ENCODE measurements at places on chromosomes 1 and 21.

- DNase-seq = no peak
Observed at GRCh38 chr1:68197891-68198290, 34.4 kb downstream of the WLS start.

GRCh38 chr1:16418823-16419425, 18.3 kb downstream of the SPATA21 start:
- no peak for DNase-seq

DNA sequence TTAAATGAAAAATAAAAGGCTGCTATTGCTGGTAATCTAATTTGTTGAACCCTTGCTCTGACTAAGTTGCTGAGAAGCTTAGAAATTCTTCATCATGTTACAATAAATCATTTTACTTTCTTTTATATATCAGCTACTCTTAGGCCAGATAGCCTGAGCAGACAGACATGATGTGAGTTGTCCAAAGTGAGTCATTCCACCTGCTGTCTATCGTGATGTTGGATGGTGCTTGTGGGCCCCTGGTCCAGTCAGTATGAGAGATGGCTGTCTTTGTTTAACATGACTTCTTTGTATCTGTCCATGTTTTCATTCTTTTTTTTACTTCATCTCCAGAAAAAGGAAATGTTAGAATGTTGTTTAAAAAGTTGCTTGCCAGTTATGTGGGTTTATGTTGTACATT, 188.8 kb downstream of the ADGRL2 start:
- no peak for DNase-seq

GRCh38 chr21:44019568-44019958, 7.5 kb downstream of the TRAPPC10 start:
- DNase-seq = no peak

DNA sequence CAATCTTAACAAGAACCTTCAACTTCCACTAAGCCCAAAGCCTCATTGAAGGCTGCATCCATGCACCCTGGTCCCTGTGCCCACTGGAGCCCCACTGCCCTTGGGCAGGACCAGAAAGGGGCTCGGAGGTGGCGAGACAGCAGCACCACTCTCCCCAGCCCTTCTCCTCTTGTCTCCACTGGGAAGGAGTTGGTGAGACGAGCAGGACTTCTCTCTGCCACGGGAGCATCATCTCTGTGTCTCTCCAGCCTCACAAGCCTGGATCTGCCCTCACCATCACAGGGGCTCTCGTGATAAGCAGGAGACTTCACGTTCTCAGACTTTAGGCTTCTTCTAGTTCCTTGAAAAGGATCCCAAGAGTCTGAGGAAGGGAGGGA, 7.2 kb upstream of the ETV3L start:
- no peak for DNase-seq

DNA sequence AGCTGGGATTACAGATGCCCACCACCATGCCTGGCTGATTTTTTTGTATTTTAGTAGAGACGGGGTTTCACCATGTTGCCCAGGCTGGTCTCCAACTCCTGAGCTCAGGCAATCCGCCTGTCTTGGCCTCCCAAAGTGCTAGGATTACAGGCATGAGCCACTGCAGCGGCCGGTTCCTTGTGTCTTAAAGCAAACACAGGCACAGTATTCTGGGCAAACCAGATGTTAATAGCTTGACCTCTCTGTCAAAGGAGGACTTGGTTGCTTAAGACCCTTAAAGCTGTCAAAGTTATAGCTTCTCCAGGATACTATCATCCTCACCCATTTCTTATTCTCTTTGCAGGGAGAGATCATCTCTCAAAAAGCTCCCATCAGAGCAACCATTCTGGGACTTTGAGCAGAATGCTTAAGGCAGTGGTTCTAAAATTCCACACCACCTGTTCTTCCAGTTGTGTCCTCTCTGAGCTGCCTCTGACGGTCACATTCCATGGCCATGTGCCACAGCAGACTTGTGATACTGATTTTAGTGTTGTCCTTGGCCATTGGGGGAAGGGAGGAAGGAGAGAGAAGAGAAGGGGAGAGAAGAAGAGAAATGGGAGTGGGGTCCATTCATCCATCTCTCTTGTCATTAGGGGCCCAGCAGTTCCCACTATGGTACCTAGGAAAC, 81.8 kb downstream of the PBX1 start:
- no peak for DNase-seq

DNA sequence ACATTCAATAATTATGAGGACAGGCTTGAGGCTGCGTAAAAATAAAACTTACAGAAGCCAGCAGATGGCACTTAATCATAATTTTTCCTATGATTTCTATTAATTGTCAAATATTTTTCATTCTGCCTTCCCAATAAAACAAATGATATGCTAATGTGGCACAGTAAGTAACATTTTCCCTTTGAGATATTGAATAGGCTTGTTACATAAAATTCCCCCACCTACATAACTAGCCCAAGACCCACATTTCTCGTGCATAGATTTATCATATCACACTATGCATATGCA, 55.4 kb upstream of the PTGFRN start:
- DNase-seq = no peak

- no peak for DNase-seq
Observed at GRCh38 chr1:184035719-184036516, 1.6 kb downstream of the COLGALT2 start.

- no peak for DNase-seq
Observed at GRCh38 chr1:102884238-102884637, 224.1 kb downstream of the COL11A1 start.

- DNase-seq = peak; percentile 29
Observed at GRCh38 chr1:33004613-33005012, 32.1 kb downstream of the AK2 start.

GRCh38 chr1:1347663-1348419, 1.4 kb downstream of the DVL1 start:
- DNase-seq = no peak

GRCh38 chr1:3838788-3839187, 18.2 kb downstream of the CEP104 start:
- DNase-seq = no peak

DNA sequence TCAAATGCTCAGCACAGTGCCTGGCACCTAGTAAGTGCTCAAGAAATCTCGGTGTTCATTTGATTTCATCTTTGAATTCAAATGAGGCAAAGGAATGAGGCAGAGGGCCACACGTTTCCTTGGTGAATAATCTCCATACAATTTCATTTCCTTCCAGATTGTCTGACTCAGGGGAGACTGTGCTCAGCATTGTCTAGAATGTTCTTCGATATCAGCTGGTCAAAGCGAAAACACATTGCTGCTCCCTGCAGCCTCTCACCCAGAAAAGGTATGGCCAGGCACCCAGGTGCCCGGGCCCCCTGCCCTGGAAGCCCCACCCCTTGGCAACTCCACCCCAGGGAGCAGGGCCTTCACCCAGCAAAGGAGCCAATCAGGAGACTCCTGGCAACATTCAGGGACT, 55.8 kb downstream of the FBXO2 start:
- DNase-seq = no peak

GRCh38 chr1:16905868-16906702, 10.3 kb downstream of the RNU1-2 start:
- DNase-seq = peak; percentile 59

DNA sequence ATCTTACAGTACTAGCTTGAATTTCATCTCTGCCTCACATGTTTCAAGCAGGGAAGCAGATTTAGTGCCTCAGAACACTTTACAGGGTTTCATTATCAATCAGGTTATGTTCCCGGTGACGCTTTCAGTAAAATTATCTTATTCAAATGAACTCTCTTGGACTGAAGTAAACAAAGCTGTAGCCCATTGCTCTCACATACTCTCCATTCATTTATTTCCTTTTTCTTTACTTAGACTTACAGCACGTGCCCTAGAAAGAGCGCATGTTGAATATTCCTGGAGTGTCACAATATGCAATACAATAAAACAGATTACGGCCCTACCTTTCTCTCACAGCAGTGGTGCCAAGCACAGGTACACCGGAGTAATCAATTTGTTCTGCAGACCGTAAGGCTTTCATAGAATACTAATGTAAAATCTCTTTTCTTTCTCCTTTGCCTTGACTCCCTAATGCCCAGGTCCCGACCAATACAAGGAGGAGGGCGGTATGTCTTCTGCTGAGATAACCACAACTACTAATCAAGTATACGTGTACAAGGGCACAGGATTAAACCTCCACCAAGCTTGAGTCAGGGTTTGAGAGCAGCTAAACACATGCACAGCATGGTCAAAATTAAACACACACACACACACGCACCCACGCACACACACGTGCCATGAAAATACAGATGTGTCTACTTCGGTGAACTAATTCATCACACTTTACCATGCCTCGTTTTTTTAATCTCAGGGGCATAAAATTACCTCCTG, 62.8 kb downstream of the NRIP1 start:
- peak; percentile 33 for DNase-seq

DNA sequence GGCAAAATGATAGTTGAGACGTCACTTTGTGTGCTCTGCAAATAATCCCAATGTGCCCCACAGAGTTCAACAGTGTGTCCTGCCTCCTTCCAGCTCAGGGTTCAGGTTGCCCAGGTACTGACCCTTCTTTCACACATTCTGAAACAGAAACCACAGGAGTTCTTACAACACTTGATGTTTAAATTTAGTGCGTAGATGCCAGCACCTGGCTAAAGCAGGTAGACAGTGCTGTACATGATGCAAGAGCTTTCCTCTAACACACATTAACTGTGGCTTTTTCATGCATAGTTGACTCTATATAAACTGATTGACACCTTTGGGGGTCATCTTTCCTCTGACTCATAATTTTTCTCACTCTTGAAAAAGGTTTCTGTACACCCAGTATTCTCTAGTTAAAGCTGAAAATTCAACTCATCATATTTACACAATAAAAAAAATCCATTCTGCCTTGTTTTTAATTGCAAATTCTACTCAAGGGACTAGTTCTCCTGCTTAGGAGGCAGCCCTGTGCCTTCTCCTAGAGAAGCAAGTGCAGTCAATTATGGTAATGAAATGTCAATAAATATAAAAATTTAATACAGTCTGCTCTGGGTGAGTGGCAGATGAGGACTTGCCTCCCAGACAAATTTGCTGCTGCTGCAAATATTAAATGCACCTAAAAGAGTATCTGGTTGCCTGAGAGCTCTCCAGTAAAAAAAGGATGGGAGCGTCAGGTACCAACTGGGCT, 91.4 kb downstream of the NR5A2 start:
- no peak for DNase-seq

DNA sequence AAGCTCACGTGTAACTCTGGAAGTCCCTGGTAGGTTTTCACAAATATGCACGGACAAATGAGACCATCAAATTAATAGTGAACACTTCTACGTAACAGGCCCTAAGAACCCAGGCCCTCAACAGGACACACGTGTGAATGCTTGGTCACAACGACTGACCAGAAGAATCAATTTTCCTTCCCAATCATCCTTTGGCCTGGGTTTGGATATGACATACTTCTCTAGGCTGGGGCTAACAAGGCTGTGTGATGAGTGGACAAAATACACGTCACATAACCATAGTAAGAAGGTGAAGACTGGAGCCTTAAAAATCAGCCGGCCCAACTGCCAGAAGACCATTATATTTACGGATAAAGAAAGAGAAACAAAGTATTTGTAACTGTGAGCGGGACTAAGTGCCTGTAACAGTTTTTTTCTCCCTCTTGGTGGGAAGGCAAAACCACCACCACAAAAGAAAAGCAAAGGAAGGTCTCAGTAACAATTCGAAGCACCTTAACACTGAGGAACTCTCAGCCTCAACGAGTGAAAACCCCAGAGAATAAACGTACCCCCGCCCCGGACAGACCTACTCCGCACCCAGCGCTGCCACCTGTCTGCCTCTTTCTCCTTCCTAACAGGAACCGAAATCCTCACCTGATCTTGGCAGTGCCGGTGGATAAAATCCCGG, 450 bp downstream of the SDE2 start:
- DNase-seq = peak; percentile 15

GRCh38 chr1:19477284-19478249, 7.8 kb downstream of the CAPZB start:
- DNase-seq = no peak

DNA sequence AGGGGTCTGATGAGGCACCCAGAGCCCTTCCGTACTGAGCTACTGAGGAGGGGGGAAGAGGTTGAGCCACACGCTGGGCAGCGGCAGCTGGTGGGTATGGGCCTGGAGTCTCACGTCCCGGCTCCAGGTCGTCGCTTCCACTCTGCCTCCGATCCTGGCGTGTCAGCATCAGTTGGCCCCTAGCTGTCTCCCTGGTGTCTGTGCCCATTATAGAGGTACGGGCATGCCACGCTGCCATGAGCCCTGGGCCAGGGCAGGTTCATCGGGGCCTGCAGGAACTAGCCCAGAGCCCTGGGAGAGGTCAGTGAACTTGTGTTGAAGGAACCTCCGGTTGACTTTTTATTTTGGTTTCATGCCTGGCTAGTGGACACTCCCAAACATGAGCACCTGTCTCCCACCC, 18.2 kb downstream of the COQ8A start:
- DNase-seq = no peak

GRCh38 chr1:65230731-65231481, 78.4 kb upstream of the DNAJC6 start:
- no peak for DNase-seq

GRCh38 chr1:64246294-64246917, 43.0 kb downstream of the UBE2U start:
- peak; percentile 47 for DNase-seq

- no peak for DNase-seq
Observed at GRCh38 chr1:78658901-78659300, 9.3 kb downstream of the IFI44 start.

DNA sequence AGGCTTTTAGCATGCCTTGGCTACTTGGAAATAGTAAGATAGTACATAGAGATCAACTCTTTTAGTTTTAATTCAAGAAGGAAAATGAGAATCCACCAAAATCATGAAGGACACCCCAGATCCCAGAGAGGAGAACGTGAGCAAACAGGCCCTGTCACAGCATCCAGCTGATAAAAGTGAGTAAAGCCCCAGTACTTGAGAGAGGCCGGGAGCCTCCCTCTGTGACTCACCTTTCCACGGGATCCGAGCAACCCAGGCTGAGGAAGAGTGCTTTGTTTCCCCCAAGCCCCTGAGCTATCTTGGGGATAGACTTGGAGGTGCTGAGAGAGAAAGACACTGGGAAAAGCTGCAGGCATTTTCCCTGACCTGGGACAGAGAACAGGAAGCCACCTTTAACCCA, 238.6 kb downstream of the DUSP10 start:
- no peak for DNase-seq

- DNase-seq = no peak
Observed at GRCh38 chr1:226107471-226108460, 45.2 kb downstream of the H3-3A start.

GRCh38 chr1:168348146-168348709, 67.6 kb downstream of the TBX19 start:
- DNase-seq = no peak

DNA sequence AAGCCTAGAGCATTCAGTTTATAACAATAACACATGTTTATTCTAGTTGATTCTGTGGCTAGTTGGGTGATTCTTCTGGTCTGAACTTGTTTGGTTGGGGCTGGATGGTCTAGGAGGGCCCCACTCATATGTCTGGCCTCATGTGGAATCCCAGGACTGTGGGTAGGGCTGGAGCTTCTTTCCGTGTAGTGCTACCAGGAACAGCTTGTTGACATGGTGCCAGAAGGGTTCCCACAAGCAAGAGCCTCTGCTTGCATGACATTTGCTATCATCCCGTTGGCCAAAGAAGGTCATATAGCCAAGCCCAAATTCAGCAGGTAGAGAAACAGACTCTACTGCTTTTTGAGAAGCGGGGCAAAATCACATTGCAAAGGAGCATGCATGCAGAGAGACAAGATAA, 67.6 kb upstream of the PPP2R5A start:
- DNase-seq = no peak
